Fibroblast of lung (primary cell): ENCODE measurements at places on chromosomes 11 and 22. TPM values are rescaled to one million over a fixed set of nuclear protein-coding genes. Genes with fewer than 3 reads are reported as not detected.

GRCh38 chr11:92955860-92956259 lies 13.6 kb upstream of the MTNR1B start:
- no peak for DNase-seq

- DNase-seq, result no peak
These were observed 35.3 kb downstream of the EXT2 start for GRCh38 chr11:44130751-44131150.

DNA sequence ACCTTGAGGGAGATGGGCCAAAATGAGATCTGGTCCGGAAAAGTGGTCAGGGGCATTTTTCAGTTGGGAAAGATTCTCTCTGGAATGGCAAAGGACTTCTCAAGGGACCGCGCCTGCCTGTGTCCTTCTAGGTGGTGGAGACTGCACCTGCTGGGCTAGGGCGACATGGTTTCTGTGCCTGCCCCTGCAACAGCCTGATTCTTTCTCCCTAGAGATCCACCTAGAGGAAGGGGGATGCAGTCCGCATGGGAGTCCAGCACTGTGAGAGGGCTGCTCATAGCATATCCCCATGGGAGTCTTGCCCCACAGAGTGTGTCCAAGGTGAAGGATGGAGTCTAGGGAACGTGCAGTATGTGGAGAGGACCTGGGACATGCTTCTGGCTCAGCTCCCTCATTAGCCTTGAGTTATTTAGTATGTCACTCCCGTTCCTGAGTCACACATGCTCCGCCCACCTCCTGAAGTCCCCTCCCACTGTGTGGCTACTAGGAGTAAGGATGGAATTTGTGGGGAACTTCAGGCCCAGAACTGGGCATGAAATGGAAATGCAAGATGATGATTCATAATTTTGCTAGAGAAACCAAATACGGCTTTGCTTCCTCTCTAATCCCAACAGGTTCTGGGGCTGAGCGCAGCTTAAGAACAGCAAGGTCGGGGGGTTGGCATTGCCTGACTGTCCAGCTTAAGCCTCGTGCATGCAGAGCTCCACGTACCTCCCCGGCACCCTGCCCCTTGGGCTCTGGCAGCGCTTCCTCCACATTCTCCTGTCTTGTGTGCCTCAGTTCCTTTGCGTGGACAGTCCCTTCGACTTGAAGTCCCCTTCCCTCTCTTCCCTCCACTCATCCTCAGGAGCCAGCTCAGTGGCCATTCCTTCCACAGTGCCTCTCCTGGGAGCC lies 35.0 kb downstream of the GRIK4 start:
- DNase-seq, result peak; percentile 98

GRCh38 chr11:24748261-24748660 lies 251.4 kb downstream of the LUZP2 start:
- DNase-seq, result no peak

- no peak for DNase-seq
These were observed 55.8 kb upstream of the PRODH start for GRCh38 chr22:18991821-18992442.

The TSPAN32 gene
- 0.17 and 0.26 TPM in 2 replicates for total RNA-seq

The PLEKHA7 gene
- under 0.01 and 0.17 TPM in 2 replicates for total RNA-seq

The PNPLA3 gene
- 3.6 and 12.6 TPM in 2 replicates for total RNA-seq
